Activated effector memory CD4-positive, alpha-beta T cell treated with Interleukin-2 at 50 U/mL for 16 hours (primary cell): ENCODE measurements at places on chromosomes 2 and 18.

GRCh38 chr2:164881524-164881923, 39.9 kb upstream of the COBLL1 start:
- no peak for DNase-seq

- peak; percentile 13 for DNase-seq
Observed at GRCh38 chr2:24421668-24422067, 61.3 kb upstream of the ITSN2 start.

GRCh38 chr2:16425462-16426336, 239.9 kb downstream of the CYRIA start:
- DNase-seq, result no peak

DNA sequence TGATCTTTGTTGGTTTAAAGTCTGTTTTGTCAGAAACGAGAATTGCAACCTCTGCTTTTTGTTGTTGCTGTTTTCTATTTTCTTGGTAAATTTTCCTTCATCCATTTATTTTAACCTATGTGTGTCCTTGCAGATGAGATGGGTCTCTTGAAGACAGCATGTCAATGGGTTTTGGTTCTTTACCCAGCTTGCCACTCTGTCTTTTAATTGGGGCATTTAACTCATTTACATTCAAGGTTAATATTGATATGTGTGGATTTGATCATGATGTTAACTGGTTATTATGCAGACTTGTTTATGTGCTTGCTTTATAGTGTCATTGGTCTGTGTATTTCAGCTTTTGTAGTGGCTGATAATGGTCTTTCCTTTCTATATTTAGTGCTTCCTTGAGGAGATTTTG, 327.9 kb upstream of the SYT4 start:
- DNase-seq, result no peak

- no peak for DNase-seq
Observed at GRCh38 chr2:32591669-32592463, 36.0 kb upstream of the TTC27 start.

GRCh38 chr2:165002638-165003037, 47.3 kb upstream of the SLC38A11 start:
- no peak for DNase-seq

DNA sequence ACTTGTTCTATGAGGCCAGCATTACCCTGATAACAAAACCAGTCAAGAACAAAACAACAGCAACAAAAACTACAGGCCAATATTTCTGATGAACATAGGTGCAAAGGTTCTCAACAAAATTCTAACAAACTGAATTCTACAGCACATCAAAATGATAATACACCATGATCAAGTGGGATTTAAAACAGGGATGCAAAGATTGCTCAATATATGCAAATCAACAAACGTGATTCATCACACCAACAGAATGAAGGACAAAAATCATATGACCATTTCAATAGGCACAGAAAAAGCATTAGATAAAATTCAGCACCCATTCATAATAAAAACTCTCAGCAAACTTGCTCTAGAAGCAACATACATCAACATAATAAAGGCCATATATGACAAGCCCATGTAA, 173.6 kb downstream of the CAMKMT start:
- no peak for DNase-seq
